Stimulated activated effector memory CD8-positive, alpha-beta T cell treated with anti-CD3 and anti-CD28 coated beads, Interleukin-12 subunit alpha, Interleukin-12 subunit beta, amount 100 ng/mL, for 72 hours (primary cell): ENCODE measurements at places on chromosomes 13 and 19.

DNA sequence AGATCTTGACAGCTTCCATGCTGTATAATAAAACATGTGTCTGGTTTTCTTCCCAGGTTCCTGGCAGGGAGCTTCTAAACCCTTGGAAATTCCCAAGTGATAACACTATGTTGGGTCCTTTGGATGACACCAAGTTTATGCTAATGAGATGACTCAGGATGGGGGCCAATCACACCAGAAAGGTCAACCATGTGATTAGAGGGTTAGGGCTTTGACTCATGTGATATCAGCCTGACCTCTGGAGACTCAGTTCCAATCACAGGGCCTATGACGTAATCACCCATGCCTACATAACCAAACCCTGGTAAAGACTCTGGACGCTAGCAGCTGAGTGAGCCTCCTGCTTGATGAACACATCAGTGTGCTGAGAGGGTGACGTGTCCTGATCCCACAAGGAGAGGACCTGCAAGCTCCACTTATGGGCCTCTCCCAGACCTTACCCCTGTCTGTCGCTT is 203.6 kb downstream of the DCLK1 start:
- DNase-seq, result no peak

- no peak for DNase-seq
These were observed 11.3 kb downstream of the GPR12 start for GRCh38 chr13:26749285-26749684.

DNA sequence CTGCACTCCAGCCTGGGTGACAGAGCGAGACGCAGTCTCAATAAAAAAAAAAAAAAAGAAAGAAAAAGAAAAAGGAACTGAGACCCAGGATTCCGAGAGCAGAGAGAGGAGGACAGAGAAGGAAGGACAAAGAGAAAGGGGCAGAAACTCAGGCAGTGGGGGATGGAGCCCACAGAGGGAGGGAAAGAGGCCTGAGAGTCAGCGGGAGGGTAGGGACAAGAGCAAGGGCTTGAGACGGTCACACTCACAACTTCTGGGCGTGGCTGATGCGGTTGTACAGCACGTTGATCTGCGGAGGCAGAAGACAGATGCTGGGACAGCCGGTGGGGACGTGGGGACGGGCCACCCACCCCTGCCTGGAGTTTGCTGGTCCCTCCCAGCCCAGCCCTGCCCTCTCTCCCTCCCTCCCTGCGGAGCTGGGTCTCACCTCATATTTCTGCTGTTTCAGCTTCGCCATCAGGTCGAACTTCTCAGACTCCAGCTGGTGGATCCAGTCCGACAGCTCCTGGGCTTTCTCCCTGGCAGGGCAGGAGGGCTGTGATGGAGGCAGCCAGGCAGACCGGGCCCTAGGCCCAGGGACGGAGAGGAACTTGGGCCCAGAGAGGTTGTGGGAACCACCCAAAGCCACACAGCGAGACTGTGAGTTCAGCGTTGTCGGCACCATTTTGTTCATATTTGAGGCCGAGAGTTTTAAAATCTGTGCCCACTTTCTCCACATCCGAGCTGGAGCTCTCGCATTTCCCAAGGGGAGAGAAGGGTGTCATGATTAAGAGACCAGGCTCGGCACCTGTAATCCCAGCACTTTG is 15.2 kb downstream of the TNNT1 start:
- DNase-seq, result no peak

GRCh38 chr13:99965329-99966000 is 6.1 kb downstream of the ZIC5 start:
- DNase-seq, result no peak

DNA sequence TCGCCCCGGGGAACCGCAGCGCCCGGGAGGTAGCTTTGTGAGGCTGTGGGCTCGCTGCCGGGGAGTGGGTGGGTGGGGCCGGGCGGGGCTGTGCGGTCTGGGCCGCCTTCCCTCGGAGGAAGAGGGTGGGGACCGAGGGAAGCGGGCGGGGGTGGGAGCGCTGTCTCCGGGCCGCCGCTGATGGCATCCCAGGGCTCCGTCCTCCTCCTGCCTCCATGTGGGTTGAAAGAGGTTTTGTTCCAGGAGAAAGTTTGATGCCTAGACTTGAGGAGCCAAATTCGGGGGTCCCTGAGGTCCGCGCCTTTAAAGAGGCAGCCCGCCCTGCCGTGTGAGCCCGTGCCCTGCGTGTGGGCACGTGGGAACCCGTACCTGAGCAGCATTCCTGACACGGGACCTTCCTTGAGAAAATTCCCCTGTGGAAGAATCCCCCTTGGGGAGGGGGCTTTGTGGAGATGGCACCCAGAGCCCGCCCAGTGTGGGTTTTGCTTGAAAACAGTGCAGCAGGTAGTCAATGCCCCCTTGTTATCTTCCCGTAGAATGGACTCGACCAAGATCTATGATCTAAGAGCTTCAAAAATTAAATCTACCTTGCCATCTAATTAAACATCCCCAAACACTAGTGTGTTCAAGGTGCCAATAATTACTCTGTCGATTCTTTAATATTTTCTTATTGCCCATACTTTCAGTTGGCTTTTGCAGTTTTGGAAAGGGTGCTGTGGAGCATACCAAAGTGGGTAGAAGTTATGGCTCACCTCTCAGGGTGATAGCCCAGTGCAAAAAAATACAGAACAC is 107.8 kb downstream of the RXFP2 start:
- no peak for DNase-seq

DNA sequence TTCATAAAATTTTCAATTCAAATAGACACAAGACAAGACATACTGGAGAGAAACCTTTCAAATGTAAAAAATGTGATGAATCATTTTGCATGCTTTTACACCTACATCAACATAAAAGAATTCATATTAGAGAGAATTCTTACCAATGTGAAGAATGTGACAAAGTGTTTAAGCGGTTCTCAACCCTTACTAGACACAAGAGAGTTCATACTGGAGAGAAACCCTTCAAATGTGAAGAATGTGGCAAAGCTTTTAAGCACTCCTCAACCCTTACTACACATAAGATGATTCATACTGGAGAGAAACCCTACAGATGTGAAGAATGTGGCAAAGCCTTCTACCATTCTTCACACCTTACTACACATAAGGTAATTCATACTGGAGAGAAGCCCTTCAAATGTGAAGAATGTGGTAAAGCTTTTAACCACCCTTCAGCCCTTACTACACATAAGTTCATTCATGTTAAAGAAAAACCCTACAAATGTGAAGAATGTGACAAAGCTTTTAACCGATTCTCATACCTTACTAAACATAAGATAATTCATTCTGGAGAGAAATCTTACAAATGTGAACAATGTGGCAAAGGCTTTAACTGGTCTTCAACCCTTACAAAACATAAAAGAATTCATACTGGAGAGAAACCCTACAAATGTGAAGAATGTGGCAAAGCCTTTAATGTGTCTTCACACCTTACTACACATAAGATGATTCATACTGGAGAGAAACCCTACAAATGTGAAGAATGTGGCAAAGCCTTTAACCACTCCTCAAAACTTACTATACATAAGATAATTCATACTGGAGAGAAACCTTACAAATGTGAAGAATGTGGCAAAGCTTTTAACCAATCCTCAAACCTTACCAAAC is 24.6 kb upstream of the ZNF431 start:
- no peak for DNase-seq
